ENCODE measurements at places on chromosomes 5 and 9. TPM values are rescaled to one million over a fixed set of nuclear protein-coding genes. Genes with fewer than 3 reads are reported as not detected.
A peak's percentile ranks its signal among the peaks of the same experiment; 100 is the strongest.

The BARX1 gene
- total RNA-seq: 0.38 TPM

DNA sequence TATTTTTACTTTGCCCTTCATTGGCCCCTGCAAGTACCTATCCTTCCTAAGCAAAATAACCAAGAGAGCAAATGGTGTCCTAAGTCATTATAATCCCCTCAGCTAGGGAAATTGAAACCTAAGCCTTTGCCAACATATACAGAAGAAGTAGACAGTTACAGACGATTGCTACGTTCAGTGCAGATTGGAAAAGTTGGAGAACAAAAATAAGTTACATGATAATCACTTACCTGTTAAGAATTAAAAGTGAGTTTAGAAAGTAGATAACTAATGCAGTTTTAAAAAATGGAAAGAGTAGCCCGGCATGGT is 244.8 kb downstream of the MPDZ start:
- no peak for DNase-seq

DNA sequence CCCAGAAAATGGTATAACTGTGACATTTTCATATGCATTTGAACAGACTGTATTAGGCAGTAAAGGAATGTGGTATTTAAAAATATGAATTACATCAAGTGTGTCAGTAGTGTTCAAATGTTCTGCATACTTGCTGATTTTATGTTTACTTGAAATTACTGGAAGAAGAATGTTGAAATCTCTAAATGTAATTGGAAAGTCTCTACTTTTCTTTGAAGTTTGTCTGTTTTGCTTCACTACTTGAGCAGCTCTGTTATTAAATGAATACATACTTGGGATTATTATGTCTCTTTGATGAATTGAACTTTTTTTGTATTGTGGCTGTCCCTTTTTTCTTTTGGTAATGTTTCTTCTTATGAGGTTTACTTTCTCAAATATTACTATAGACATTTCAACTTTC is 205.6 kb downstream of the TAF11L14 start:
- DNase-seq: no peak

DNA sequence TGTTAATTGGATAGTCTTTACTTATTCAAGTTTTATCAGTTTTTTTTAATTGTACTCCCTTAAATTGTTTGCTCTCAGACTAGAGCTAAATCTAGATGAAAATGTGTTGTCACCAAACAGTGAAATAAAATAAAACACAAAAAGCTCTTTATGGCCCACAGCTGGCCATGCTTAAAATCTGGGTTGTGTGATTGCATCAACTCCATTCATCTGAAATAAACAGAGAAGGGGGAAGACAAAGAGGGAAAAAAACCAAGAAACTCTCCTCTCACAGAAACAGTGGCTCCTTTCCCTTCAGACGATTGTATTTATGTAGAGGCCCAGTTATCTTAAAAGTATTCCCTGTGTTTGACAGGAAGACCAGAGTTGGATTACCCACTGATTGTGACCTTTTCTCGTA is 422.4 kb downstream of the IRX1 start:
- no peak for DNase-seq

The CAPSL gene
- 1.3 TPM for total RNA-seq

The ZDHHC11B gene
- total RNA-seq: 0.24 TPM

DNA sequence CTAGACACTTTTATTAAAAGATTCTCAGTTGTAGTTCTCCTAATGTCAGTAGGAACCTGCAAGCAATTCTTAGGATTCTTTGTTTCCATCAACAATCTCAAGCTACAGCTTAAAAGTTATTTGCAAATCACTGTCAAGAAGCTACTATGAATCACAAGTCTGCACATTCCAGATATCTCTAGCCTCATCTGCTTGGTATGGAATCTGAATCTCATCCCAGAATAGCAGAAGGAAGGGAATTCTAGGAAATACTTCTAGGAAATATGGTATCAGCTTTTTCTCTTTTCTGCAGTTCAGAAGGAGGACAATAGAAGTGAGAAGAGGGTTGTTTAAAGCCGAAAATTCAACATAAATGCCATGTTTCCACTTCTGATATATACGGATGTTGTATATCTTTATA is 792.2 kb upstream of the CDH9 start:
- no peak for DNase-seq

DNA sequence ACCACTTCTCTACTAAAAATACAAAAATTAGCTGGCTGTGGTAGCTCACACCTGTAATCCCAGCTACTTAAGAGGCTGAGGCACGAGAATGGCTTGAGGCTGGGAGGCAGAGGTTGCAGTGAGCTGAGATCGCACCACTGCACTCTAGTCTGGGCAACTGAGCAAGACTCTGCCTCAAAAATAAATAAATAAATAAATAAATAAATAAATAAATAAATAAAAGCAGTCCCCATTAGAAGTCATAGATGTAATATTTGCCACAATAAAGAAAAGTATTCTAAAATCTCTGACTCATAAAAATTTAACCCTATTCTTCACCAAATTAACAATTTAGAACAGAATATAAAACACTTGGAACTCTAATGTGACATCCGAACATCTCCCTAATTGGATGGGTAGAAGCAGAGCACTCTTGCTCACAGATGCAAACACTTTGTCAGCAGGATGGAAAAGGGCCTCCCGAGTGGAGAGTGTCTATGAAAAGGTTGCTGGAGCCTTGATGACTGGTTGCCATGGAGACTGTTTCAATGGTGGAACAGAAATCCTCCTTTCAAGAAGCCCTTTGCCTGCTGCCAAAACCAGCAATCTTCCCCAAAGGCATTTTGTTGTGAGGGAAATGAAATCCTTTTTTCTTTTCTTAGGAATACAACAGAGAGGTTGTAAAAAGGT is 38.9 kb upstream of the TRAF1 start:
- no peak for DNase-seq

DNA sequence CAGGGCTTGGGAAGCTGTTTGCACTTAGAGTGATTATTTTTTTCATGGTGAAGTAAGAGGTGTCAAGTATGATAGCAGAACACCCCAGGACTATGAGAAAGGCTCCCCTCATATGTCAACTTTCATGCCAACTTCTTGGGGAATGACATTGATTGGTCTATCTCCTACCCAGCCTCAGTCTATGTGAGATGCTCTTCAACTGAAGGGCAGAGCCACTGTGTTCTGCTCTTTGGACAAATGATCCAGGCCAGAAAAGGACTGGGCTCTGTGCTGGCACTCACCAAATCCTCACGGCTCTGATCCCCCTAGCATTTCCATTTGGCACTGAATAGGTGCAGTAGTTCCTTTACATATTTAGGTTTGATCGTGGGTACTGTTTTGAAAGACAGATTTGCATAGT is 151.1 kb downstream of the DMRT2 start:
- no peak for DNase-seq

DNA sequence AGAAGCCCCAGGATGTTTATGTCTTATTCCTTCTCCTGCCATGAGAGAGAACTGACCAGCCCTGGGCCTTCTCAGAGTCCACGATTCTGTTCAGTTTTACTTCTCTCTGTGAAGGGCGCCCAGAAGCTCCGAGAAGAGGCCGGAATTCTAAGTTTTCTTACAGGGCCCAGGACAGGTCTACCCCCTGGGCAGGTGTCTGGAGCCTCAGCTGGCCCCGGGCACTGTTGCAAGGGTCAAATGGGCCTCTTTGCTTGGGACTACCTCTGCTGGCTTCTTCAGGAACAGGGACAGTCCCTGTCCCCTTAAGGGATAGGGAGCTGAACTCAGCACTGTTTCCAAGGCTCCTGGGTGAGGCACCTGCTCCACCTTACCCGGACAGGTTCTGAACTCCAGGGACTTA is 55.0 kb downstream of the RASGEF1C start:
- DNase-seq: no peak

- no peak for DNase-seq
Measured at GRCh38 chr5:131081374-131081773, 83.7 kb downstream of the HINT1 start.

GRCh38 chr5:172444626-172445365 is 9.5 kb downstream of the SH3PXD2B start:
- DNase-seq: no peak

The SPINK13 gene
- total RNA-seq: not detected

GRCh38 chr5:25570067-25570583 is 925.3 kb upstream of the CDH10 start:
- DNase-seq: no peak

GRCh38 chr9:136204838-136205706 is at the start of gene LHX3:
Gene LHX3 (minus strand): TSS chr9:136205128. CDS start chr9:136205012, 116 bp downstream.
- DNase-seq: no peak

The CTNNAL1 gene
- 22.1 TPM for total RNA-seq

DNA sequence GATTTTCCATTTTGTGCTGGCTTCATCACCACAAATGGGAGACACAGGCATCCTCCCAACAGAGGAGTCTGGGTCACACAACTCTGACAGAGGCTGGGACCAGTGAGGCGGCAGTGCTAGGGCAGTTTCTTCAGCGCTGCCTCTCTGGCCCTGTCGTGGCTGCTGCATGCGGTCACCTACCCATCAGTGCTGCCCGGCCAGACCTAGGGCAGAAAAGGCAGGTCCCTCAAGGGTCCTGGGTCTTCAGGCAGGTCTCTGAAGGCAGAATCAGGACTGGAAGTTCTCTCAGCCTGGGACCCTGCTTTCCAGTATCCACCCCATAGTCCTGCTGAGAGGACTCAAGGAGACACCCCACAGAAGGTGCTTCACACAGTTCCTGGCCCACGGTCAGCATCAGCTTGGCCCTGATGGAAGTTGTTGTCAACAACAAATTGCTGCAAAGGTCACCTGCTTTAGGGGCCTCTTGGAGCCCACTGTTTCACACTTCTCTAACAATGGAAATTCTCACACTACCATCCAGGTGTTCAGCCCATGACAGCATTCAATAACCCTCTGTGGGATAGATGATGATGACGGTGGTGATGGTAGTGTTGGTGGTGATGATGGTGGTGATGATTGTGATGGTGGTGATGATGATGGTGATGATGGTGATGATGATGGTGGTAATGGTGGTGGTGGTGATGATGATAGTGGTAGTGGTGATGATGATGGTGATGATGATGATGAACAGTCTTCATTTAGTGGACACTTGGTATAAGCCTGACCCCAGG is 146.4 kb upstream of the PPP1R26 start:
- DNase-seq: no peak

GRCh38 chr5:151773951-151774350 is 2.2 kb downstream of the G3BP1 start:
- no peak for DNase-seq

The SEMA6A gene
- 0.23 TPM for total RNA-seq

DNA sequence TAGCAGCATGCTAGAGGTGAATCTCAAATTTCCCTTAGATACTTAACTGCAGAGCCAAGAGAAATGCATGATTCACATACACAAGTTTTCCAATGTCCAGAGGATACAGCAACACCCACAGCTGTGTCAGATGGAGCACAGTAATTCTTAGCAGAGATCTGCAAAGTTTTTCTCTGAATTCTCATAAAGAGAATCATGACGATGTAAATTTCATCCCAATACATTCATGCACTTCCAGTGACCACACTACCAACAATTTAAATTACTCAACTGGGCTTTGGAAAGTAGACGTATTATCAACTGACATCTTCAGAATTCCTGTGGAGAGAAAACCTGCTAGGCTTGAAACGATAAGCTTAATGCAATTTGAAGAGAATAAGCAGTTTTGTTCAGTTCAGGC is 378.8 kb upstream of the TLE4 start:
- no peak for DNase-seq

DNA sequence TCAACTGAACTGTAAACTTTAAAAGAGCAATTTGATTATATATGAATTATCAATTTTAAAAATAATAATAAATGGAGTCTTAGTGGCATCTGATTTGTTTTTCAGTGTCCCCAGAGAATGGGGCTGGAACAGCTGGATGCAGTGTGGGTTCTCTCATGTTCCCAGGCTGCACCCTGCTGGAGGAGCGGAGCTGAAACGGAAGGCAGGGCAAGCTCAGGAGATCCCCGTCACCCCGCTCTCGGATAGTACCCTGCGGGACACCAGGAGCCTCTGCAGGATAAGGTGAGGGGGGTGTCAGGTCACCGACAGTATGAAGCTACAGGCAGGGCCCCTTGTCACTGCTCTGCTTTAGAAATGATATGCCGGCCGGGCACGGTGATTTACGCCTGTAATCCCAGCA is 57.3 kb downstream of the S1PR3 start:
- no peak for DNase-seq

The LPAR1 gene
- total RNA-seq: not detected

DNA sequence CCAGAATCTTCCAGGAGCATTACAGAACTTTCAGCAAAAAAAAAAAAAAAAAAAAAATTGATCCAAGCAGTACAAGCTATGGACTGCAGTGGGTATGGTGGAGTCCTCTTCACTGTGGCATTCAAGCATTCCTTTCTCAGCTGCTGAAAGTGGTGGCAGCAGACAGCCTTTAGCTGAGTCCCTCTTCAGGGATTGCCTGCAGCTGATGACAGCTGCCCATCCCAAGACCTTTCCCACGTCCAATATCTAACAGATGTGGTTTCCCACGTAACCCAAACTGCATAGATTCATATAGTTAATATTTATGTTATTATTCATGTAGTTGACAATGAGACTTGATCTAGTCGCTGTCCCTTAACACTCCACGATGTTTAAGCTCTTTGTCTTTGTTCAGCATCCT is 475.9 kb downstream of the TLE1 start:
- DNase-seq: no peak

DNA sequence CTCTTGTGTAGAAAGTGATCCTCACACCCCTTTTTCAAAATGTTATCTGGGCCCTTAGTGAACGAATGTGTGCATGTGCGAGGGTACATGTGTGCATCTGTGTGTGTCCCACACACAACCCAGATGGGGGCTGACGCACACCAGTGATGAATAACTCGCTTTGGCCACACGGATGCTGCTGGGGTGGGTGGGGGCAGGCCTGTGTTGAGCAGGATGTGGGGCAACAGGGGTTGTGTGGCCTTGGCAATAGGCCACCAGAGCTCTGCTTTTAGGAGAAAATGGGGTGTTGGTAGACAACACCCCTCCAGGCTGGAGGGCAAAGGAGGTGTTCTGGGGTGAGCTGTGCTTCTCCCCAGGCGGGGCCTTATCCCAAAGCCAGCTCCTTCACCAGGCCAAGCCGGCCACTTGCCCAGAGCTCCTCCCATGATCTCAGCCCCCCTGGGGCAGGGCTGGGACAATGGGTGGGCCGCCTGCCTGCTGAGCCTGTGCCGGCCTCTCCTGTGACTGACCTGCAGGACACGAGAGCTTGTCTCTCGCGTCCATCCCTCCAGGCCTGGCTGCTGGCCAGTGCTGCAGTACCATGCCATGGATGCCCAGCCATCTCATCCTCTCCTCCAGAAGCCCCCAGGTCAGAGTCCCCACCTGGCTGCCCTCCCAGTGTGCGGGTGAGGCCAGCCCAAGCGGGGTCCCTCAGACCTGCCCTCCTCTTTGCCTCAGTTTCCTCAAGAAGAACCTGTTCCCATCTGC is 1.7 kb downstream of the DBN1 start:
- peak; percentile 62 for DNase-seq

DNA sequence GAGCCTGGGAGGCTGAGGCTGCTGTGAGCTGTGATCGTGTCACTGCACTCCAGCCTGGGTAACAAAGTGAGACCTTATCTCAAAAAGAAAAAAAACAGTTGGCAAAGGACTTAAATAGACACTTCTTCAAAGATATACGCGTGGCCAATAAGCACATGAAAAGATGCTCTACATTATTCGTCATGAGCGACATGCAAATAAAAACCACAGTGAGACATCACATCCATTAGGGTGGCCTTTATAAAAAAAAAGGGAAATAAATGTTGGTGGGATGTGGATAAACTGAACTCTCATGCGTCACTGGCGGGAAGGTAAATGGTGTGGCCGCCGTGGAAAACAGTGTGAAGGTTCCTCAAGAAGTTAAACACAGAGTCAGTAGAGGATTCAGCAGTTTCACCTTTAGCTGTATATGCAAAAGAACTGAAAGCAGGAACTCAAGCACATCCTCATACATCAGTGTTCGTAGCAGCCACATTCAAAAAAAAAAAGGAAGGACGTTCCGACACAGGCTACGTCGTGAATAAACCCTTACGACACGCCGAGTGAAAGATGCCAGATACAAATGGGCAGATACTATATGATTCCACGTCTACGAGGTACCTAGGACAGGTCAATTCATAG is 24.5 kb upstream of the NRARP start:
- no peak for DNase-seq

The SMIM33 gene
- total RNA-seq: 0.35 TPM

Data from activated T-cell treated with anti-CD3 and anti-CD28 coated beads, Interleukin-2, amount 50 U/mL, for 72 hours (primary cell).